ENCODE measurements at places on chromosomes 4 and X.

DNA sequence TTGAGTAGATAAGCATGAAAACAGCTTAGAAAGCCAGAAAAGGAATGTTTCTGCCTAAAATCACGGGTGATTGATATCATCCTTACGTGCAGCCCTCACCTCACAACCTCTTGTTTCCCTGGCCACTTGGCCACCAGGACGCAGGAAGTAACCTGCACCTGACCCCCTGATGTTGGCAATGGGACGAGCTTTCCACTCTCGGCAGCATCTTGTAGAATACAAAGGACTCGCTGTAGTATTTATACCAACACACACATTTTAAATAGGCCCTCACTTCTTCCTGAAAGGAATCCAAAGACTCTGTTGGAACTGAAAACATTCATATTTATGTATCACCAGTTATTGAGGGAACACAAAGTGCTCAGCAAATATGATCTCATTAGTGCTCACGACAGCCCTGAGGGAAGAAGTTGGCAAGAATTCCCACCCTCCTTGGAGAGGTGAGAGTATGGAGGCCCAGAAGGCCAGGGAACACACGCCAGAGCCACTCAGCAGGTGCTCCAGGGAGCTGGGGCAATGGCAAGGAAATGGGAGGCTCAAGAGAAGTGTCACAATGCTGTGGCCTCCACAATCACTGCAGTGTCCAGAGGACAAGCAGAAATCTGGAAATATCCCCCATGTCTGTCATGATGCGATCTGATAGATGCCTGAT is 103.3 kb upstream of the KIT start:
- DNase-seq = no peak

- no peak for DNase-seq
Observed at GRCh38 chr4:20037745-20038144, 214.0 kb upstream of the SLIT2 start.

DNA sequence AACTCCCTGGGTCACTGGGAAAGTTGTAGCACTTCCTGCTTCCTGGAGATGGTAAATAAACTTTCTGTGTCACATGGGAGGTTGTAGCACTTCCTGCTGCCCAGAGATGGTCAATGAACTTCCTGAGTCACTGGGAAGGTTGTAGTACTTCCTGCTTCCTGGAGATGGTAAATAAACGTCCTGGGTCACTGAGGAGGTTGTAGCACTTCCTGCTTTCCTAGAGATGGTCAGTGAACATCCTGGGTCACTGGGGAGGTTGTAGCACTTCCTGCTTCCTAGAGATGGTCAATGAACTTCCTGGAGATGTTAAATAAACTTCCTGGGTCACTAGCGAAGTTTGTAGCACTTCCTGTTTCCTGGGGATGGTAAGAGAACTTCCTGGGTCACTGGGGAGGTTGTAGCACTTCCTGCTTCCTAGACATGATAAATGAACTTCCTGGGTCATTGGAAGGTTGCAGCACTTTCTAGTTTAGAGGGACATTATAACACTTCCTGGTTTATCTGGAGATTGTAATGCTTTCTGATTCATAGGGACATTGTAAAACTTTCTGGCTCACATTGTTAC is 62.3 kb upstream of the CD99 start:
- DNase-seq = no peak

DNA sequence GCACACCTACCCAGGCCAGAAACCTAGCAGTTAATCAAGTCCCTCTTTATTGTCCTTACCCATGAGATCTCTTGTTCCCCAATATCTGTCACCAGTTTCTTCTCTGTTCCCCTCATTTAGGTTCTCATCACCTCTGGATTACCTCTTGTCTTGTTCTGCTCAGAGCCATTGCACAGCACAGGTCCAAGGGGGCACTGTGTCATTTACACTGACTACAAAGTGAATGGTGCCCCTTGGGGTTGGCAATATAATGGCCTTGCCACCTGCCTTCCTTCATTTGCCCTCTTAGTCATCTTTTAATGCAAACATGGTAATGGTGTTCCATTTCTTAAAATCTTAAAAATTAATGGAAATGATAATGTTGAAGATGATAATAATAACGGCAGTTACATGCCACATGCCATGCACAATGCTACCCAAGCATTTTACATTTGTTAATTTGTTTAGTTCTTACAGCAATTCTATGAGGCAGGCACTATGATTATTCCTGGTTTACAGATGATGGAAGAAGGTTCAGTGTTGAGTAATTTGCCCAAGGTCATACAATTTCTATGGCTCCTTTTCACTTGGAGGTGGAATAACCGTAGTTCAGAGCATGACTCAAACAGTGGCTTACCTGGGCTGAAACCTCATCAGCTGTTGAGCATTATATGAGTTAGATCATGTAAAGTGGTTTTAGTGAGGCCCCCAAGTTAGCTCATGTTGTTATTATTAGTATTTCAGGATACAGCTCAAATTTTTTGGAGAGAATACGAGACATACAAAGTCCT is 117.9 kb downstream of the RASL11B start:
- DNase-seq = no peak

Data from ureter (tissue), 1 donor.